ENCODE measurements at places on chromosomes 13 and 19. TPM values are rescaled to one million over a fixed set of nuclear protein-coding genes. Genes with fewer than 3 reads are reported as not detected.

- peak; percentile 47 for DNase-seq
Observed at GRCh38 chr19:19606021-19606420, 12.5 kb downstream of the PBX4 start.

DNA sequence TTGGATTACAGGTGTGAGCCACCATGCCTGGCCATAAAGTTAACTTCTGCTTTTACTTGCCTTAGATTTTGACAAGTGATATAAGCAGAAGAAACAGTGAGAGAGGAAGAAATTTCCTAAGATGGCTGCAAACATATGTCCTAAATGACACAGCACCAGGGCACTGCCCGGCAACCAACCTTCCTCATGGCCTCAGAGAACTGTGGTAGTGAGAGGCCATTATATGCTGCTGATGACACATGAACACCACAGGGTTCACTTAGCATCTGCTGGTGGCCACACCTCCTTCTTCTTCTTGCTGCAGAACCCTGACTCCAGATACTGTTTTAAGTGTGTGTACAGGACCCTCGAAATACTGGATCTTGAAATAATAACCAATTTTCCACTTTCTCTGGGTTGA lies 88.2 kb downstream of the KCTD12 start:
- no peak for DNase-seq

DNA sequence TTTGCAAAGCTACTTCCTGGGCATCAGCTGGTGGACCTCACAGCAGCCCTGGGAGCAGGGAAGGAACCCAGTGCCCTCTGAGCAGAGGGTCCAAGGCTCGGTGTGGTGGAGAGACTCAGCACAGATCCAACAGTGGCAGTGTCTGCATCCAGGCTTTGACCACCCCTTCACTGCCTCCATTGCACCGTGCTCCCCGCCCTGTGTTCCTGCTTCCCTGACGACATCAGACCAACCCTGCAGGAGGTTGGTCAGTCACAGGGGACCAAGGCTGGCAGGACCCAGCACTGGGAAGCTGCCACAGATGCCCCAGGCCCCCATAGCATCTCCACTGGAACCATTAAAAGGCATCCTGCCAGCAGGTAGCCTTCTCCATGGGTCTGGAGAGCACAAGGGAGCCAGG lies 7.8 kb upstream of the VSTM2B start:
- DNase-seq, result no peak

DNA sequence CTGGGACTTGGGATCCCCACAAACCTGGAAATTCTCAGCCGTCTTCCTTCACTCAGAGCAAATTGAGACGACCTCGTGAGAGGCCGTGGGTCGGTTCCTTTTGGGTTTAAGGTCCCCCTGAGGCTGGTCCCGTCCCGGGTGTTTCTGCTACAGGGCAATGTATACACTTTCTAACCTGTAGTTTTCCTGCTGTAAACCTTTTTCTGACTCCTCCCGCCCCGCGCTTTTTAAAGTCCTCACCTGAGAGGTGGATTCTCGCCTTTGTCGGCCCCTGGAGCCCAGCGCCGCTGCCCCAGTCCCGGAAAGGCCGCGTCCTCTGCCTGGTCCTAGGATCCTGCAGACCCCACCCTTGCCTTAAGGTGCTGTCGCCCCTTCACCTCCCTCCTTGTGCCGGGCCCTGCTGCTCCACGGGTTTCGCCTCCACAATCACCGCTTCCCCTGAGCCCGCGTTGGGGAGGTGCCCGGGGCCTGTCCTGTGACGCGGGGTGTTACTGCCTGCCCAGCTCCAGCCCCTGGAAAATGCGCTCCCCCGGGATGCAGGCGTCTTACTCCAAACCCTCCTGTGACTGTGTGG lies 391 bp downstream of the ZNF761 start:
- peak; percentile 30 for DNase-seq

The TLE6 gene
- total RNA-seq, result 3.4 TPM

The POP4 gene
- 72.9 TPM for total RNA-seq
